Activated CD8-positive, alpha-beta memory T cell treated with anti-CD3 and anti-CD28 coated beads for 24 hours (primary cell): ENCODE measurements at places on chromosomes 2 and 18.
A peak's percentile ranks its signal among the peaks of the same experiment; 100 is the strongest.

- peak; percentile 86 for DNase-seq
Observed at GRCh38 chr2:230864605-230865306, at the start of gene ITM2C. Gene ITM2C (plus strand): TSS chr2:230864942. CDS start chr2:230865026, 84 bp downstream.

- DNase-seq, result no peak
Observed at GRCh38 chr2:138030459-138030858, 66.2 kb downstream of the HNMT start.

DNA sequence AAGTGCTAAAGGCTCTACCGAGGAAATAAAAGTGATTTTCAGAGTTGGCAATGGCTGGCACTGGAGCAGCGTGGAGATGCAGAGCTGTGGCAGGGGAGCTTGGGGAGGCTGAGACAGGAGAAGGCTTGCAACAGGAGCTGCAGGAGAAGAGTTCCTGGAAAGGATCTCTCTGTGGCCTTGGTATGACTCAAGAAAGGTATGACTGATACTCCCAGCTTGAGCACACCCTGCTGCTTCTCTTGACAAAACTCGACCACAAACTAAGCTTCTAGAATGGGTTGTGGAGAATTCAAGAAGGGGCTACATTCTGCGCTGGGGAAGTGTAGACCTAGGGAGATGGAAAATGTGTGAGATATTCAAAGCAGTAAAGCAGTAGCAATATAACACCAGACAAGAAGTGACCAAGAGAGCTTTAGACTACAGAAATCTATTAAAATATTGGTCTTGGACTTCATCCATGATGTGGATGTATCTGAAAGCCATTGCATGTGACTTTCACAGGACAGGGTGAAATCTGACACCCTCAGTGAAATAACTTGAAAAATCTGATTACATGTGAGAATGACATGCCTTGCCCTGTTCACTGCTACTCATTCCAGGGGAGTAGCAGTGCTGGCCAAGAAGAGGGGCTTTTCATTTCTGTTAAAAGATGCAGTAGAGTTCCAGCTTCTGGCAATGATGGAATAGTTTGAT lies 41.5 kb downstream of the SUCLG1 start:
- DNase-seq, result no peak

DNA sequence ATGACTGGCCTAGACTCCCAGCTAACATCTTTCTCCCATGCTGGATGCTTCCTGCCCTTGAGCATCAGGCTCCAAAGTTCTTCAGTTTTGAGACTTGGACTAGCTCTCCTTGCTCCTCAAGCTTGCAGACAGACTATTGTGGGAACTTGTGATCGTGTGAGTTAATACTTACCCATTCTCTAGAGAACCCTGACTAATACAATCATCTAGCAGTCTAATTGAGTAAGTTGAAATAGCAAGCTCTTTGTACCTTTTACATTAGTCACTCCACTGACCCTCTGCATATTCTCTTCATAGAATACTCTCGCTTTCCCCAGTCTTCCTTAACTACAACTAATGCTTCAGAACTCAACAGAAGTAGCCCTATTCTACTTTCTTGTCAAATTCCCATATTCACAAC lies 434.6 kb upstream of the NXPH2 start:
- DNase-seq, result no peak

- no peak for DNase-seq
Observed at GRCh38 chr2:234919711-234920110, 32.1 kb upstream of the SH3BP4 start.

DNA sequence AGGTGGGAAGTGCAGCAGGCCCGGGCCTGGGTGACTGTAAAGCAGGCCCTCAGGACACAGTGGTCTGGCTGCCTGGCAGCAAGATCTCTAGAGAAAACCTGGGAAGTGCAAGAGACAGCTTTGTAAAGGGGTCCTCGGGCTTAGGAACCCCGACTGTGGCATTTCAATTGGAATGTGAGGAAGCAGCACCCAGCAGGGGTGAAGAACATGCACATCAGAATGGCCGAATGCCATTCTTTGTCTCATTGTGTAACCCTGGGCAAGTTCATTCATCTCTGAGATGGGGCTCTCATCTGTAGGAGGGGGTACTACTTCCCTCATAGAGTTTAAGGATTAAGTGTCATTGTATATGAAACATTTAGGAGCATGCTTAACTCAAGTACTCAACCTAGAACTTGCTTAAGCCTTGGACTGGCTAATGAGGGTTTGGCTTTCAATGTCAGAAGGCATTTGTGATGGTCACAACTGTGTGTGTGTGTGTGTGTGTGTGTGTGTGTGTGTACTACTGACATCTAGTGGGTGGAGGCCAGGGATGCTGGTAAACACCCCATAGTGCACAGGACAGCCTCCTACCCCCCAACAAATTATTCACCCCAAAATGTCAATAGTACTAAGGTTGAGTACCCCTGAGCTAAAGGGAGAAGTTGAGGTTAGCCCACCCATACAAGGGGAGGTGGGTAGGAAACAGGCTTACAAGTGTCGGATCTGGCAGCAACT lies 29.3 kb downstream of the MEX3C start:
- DNase-seq, result no peak

DNA sequence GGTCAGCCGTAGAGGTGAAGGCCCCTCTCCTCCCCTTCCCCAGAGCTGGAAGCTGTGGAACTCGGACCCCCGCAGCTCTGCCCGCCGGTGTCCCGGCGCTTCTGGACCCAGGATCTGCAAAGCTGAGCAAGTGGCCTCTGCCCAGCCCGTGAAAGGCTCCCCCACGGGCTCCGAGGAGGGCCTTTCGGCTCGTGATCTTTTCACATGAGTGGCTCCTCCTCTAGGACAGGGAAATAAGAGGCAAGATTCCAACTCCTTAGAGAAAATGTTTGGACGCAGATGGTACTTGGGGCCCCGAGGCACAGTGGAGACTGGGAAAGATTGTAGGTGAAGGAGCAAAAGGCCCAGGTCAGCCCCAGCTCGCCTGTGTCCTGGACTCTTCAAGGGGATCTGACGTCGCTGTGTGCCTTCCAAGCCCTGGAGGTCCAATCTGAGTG lies 48.2 kb upstream of the SP3 start:
- no peak for DNase-seq

DNA sequence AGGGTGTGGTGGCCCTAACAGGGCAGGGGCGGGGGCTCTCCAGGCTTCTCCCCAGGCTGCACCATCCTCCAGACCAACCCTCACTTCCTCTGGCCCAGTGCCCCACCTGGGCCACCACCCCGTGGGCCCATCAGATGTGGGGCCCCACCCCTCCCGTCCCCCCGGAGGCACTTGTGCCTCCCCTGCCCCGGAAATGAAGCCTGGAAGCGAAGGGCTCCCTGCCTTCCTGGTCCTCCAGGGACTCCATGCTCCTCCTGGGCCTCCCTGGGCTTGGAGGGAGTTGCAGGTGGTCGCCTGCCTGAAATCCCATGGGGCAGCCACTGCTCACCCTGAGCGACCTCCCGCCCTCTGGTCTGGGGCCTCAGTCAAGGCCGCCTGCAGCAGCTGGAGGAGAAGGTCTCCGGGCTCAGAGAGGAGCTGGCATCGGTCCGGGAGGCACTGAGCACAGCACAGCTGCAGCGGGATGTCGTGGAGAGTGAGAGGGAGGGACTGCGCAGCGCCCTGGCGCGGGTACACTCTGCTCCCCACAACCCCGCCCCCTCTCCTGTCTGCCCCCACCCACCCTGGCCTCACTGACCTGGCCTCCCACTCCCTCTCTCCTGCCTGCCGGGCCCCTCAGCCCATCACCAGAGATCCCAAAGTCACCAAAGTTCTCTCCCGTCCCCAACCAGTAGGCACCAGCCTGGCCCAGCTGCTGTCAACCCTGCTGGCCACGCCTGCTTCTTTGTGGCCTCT lies 28.0 kb downstream of the CROCC2 start:
- peak; percentile 44 for DNase-seq

GRCh38 chr2:112772322-112772721 lies 7.9 kb upstream of the CKAP2L start:
- no peak for DNase-seq

DNA sequence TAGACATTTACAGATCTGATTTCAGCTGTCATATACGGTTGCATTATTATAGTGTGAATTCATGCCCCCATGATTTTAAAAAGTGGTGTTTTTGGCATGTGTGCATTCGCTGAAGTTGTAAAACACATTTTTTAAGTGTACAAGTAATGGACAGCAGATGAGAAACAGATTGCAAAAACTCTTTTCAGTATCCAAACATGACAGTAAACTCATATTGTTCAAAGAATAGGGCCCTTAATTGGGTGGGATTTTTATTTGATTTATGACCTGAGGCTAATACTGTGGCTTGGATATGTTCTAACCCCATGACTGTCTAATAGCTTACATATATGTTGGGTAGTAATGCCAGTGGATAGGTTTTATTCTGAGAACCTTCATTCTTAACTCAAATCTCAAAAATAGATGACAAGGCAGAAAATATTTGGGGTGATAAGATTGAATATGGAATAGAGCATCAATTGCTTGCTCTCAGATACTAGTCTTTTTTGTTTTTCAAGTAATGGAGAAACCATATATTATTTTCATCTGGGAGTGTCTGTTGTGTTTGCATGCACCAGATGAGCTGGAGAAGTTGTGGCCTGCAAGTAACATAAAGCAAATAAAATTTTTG lies 118.6 kb downstream of the PARD3B start:
- no peak for DNase-seq

DNA sequence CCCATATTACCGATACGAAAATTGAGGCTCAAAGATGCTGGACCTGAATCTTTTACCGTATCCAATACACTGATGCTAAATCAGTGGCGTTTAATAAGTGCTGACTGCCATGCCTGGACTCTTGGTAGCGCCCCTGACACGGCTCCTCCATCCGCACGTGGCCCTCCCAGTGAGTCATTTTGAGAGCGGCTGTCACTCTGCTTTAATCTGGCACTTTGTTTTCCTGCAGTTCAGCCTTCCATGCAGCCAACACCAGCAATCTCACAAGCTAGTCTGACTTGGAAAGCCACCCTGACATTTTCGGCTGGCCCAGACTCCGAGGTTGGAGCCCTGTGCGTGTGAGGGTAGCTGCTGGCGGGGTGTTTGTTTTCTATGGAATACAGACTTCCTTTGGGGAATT lies 155.1 kb upstream of the LMAN1 start:
- no peak for DNase-seq

DNA sequence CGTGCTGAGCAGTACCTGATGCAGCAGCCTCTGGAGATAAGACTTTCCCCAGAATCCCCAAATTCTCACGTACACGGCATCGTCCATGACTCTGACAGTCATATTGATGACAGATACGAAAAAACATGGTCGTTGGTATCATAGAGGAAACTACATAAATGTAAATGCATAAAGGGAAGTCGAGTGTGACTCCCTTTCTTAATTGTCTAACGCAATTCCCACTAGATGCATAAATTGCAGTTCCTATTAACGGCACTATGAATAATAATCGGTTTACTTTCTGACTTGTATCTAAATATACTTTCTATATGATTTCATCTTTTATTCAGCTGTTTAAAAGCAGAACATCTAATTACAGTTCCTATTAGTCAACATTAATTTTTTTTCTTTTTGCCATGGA lies 322.6 kb upstream of the REV1 start:
- no peak for DNase-seq

DNA sequence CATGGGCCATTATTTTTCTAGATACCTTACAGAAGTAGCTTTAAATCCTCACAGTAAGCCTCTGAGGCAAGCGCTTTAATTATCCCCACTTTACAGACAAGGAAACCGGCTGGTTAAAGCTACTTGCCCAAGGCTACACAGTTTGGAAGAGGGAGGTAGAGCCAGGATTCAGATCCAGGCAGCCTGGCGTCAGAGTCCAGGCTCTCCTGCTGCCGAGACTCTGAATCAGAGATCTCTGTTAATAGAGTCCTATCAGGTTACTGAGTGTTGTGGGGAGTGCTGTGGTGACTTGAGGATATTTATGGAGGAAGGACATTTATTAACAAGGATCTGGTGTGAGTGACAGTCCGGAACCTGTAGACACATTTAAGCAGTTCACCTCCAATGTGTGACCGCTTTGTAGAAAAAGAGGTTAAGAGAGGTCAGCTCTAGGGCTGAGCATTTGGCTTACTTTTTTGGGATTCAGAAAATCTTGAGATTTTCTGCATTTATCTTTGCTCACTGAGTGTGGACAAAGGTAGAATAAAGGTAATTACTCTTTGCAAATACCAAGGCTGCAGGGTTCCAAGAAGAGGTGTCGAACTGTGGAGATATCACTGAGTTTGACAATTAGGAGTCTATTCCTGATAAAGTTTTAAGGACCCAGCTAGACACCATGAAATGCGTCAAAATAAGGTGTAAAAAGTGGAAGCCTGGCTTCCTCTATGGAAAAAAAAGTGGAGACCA lies 1.6 kb upstream of the CEP192 start:
- DNase-seq, result no peak

DNA sequence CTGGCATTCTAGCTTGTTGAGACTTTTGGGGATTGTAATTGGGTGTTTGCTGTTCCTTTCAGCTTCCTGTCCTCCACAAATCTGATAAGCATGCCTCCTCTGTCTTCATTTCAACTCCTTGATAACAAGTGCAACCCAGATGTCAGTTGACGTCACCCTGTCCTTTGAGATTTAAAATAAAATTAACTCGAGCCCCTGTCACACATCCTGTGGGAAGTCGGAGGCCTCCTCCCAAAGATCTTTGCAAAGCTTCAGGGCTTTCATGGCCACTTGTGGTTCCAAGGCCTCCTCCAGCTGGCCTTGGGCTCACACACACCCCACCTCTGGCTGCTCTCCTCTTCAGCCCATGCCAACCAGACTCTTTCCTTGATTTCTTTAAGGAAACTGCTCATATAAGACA lies 69.9 kb upstream of the ITGA6 start:
- no peak for DNase-seq

DNA sequence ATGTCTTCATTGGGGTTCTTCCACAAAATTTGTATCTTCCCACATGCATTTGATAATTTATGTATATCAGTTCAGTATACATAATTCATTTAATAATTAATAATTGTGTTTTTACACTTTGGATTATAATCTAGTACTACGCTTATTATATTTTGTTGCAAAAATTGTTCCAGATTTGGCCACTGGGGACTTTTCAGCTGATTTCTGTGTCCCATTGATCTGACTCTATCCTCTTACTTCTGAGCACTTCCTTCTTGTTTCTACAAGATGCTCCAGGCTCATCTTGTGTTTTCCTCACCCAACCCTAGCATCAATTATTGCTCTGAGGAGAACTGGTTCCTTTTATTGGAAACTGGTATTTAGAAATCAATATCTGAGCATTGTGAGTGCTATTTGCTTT lies 215.3 kb upstream of the CDH19 start:
- DNase-seq, result no peak

GRCh38 chr2:106189325-106189724 lies 4.8 kb downstream of the UXS1 start:
- DNase-seq, result no peak

DNA sequence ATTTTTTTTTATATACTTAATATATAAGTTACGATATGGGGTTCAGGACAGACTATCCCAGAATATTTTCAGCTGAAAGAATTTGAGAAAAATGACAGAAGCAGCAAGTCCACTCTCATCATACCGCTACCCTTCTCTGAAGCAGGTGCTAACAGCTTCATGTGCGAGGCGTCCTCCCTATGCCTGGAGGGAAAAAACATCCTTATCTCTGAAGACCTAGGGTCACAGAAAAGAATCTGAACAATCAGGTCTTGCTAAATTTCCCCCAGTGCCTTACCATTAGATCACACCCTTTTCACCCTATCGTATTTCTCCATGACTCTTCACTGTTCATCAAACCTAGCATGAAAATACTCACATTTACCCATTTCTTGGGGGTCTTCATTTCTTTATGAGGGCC lies 51.9 kb upstream of the CREB1 start:
- DNase-seq, result no peak
